ENCODE measurements at places on chromosomes 5 and 9.
A peak's percentile ranks its signal among the peaks of the same experiment; 100 is the strongest.

DNA sequence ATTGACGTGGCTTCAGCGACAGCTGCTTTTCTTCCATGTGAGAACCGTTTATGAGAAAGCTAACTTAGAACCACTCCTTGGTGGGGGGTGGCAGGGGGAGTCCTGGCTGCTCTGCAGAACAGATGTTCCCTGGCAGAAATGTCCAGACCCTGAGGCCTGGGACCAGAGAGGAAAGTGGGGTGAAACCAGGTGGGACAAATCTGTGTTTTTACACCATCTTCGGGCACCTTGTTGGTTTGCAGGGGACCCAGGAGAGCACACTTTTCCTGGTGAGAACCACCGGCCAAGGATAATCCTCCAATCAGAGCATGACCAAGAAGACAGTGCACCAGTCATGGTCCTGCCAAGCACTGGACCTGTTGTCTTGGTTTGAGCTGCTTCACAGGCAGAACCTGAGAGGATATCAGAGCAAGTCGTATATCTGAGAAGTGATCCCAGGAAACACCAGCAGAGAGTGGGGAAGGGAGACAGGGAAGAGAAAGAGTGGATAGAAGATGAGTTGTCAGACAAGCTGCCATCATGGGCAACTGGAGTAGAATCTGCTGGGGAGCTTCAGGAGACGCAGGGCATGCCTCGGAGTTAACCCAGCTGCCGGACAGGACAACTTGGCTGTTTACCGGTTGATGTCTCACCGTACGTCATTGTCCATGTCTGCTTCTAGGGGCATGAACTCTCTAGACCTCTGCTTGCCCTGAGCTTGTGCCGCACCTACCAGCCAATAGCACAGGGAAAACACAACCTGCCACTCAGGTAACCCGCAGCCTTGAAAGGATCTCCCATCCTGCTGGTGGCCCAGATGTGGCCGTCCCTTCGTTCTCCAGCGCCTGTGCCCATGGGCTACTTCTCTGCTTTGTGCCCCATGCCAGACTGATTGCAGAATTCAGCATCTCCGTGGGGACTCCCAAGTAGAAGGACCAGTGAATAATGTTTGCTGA, 178.4 kb upstream of the MVB12B start:
- no peak for DNase-seq

DNA sequence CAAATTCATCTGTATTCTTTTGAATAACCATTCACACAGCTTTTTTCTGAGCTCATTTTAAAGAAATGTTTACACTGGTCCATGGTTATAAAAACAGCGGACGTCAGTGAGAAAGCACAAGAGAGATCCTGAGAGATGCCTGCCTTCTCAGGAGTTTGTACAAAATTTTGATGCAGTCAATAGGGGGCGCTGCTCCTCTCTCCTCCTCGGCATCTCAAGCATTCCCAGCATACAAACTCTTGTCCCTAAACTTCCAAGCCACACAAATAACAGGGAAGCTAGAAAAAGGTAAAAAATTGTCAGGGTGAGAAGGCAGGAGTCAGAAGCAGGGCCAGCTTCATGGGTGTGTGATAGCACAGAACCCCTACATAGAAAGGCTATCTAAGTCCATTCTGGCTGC, 11.2 kb upstream of the CCDC152 start:
- DNase-seq, result no peak

GRCh38 chr5:110940136-110940535, 131.4 kb upstream of the TSLP start:
- no peak for DNase-seq

DNA sequence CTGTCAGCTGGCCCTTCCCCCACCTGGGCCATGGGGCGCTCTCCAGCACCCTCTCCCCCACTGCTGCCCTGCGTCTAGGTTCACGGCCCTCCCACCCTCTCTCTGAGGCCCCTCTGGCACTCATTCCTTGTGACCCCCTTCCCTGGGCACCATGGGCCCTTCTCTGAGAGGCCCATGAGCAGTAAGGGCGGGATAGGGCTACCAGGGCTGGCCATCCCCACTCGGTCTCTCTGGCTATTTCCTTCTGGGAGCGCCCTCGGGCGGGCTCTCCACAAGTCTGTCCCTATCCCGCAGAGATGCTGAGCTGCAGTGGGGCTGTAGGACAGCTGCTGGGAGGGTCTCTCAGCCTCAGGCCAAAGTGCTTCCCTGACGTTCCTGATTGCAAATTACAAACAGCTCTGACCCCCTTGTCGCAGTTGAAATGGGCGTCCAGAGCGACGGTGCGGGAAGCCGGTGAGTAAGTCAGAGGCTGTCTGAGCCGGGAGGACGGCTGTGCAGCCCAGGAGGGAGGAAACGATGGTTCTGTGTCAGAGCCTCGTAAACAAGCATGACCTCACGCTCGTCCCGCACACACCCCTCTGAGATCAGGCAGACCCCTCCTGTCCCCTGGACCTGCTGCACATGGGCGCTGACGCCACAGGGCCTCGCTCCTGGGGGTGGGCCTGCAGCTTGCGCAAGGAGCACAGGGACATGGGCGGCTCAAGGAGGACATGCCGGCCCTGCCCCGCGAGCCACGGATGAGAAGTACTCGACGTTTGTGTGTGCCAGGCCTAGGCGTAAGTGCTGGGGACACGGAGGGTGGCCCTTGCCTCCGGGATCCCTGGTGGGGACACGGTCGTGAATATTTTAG, 36.3 kb upstream of the GFPT2 start:
- DNase-seq, result no peak

DNA sequence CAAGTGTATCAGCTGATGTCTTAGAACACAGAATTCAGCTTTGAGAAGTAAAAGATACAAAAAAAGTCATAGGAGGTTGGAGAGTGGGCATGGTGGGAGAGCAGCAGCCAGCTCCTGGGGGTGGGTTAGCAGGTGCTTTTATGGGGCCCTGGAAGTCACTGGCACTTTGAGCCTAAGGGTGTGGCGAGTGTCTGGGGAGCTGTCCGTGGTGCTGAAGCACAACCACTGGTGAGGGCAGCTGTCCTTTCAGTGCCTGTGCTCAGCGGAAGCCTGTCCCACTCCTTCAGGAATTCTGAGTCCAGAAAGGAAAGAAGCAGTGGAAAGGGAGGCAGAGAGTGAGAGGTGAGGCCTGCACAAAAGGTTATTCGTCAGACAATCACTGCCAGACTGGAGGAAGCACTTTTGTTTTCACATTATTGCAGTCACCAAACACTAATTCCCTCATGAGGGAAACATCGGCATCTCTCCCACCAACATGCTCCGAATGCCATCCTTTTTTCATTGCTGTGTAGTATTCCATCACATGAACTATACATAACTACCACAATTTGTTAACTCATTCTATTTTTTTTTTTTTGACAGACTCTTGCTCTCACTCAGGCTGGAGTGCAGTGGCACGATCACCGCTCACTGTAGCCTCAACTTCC, 59.4 kb upstream of the RAPGEF1 start:
- DNase-seq, result peak; percentile 4

DNA sequence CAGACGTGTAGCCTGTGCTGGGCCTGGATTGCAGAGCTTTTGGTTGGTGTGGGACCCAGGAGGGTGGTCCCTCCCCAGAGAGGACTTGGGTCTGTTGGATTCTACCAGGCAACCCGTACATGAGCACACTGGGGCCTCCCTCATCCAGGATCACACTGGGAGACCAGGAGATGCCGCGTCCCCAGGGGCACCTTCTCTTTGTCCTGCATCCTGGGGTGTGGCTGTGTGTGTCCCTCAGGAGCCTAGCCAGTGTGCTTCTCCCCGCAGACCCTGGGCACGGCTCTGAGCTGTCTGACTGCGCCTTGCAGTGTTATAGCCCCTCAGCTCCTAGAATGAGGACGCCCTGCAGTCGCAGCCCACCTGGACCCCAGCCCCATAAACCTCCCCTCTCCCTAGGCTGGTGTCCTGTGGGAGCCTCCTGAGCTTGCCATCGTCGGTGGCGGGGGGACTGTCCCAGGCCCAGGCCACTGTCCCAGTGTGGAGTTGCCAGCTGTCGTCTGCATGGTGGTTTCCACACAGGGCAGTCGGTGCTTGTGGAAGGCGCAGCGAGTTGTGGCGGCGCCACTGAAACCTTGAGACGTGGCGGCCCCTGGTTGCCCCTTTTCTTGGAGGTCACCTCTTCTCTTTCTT, 27.6 kb downstream of the CEP72 start:
- DNase-seq, result no peak

GRCh38 chr5:9787861-9788600, 157.9 kb upstream of the TAS2R1 start:
- no peak for DNase-seq

DNA sequence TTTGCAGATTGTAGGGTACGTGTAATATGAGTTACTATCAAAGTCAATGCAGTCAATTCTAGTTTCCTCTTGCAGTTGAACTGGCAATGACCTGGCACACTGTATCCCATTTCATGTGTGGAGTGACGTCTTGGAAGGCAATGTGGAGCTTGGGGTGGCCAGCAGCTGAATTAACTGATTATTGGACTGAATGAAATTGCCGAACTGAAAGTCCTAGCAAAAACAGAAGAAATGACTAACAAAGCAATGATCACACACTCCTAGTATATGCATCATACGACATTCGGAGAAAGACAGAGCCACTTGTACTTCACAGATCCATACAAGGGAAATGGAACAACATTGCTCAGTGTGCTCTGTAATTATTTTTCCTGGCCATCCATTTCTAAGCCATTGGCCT, 259.1 kb upstream of the DAPK1 start:
- no peak for DNase-seq

GRCh38 chr5:154311362-154311761, 120.8 kb downstream of the GALNT10 start:
- DNase-seq, result no peak

- no peak for DNase-seq
These were observed 17.2 kb downstream of the KDM3B start for GRCh38 chr5:138369706-138370105.

DNA sequence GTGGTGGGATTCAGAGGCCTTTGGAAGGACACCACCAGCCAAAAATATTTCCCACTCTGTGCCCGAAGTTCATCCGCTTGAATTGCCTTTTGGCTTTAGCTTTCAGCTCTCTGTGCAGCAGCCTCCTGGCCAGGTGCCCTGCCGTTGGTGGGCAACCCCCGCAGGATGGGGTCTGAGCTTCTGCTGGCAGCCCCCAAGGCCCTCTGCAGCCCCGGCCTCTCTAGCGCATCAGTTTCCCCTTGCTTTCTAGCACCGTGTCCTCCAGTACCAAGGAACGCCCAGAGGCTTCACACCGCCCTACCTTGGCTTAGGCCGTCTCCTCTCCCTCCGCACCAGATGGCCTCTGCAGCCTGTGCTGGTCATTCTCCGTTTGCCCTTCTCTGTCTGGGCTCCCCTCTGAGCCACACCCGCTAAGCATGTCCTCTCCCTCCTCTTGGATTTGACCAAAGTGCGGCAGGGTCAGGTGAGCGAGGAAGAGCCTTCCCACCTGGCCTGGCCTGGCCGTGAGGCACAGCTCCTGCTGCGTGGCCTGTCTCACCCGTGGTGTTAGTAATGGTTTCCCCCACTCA, 4.2 kb upstream of the TSC1 start:
- DNase-seq, result no peak
